ENCODE measurements at places on chromosomes 5 and 9.

DNA sequence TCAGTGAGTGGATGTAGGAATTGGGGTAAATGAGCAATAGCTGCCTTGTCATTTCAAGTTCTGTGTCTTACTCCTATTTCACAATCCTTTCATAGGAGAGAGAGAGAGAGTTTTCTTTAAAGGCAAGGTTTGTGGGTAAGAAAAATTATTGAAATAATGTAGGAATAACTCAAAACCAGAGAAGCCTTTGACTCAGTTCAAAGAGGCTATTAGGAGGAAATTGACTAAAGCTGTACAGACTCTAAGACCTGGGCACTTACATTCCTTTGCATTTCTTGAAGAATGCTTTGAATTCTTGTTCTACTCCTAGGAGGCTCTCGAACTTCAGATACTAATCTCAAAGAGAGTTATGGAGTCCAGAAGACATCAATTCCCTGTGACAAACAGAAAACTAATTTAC lies 257.1 kb downstream of the FBXL7 start:
- no peak for DNase-seq

DNA sequence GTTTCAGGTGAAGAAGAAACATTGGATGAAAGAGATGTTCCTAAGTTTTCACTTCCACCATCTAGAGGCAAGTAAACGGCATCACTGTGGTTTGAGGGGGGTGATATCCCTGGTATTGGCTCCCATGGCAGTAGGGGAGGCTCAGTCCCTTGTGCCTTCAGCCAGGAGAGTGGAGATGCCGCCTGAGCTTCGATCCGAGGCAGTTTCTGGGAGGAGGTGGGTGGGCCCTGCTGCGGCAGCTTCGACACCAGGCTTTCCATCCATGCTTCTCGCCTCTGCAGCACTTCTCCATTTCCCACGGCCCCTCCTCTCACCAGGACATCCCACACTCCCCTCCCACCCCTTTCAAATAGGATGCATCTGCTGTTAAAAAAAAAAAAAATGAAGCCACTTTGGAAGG lies 258.3 kb downstream of the GADD45G start:
- DNase-seq: no peak

GRCh38 chr9:121662891-121663580 lies 11.6 kb downstream of the DAB2IP start:
- DNase-seq: no peak

GRCh38 chr5:139642213-139642612 lies 5.9 kb upstream of the CXXC5 start:
- no peak for DNase-seq

DNA sequence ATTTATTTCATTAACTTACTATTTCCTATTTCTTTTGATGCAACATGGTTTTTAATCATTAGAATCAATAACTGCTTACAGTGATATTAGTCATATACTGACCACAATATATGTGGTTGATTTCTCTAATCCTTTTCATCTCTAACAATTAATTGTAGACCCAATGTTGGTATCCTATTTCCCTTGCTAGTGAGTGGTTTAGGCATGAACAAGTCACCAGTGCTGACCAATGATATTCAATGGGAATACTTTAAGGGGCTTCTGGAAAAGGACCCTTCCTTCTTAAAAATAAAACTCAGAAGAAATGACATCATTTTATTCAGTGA lies 672.4 kb upstream of the GRAMD2B start:
- DNase-seq: no peak

DNA sequence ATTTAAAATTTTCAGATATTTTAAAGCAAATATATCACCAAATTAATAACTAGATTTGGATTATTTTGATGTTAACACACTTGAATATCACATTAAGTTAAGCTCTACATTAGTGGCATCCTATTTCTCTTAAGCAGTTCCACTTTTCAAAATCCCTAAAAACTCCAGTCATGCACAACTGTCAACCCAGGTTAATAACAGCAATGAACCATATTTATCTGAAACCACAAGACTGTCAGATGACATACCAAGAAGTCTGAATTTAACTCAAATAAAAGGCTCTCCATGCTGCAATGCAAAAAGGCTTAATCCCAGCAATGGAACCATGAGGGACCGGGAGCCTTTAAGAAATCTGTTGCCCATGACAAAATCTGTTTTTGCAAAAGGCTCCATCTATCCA lies 27.5 kb downstream of the FNIP1 start:
- no peak for DNase-seq

- no peak for DNase-seq
Measured at GRCh38 chr9:134558124-134558905, 83.3 kb upstream of the COL5A1 start.

DNA sequence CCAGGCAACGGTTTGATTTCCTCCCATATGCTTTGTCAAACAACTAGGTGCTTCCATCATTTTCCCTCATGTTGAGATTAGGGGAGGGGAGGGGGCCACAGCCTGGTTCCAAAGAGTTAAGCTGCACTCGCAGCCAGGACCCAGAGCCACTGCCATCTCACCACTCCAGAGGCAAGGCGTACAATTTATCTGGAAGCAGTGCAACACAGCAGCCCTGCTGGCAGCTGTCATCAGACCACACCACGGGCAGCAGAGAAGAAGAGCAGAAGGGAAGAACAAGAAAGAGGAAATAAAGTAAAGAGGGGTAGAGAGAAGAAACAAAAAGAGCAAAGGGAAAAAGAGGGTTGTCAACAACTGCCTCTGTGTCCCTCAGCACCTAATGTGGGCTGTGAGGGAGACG lies 38.9 kb downstream of the MED27 start:
- no peak for DNase-seq

GRCh38 chr9:112789473-112789872 lies 38.9 kb downstream of the SNX30 start:
- DNase-seq: no peak

DNA sequence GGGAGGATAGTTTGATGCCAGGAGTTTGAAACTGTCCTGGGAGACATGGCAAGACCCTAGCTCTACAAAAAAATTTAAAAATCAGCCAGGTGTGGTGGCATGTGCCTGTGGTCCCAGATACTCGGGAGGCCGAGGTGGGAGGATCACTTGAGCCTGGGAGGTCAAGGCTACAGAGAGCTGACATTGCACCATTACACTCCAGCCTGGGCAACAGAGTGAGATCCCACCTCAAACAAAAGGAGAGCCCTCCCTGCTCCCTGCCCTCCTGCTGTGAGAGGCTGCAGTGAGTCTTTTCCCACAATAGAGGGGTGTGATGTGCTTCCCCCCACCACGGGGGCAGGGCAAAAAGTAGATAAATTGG lies 10.1 kb upstream of the CCDC187 start:
- DNase-seq: no peak

DNA sequence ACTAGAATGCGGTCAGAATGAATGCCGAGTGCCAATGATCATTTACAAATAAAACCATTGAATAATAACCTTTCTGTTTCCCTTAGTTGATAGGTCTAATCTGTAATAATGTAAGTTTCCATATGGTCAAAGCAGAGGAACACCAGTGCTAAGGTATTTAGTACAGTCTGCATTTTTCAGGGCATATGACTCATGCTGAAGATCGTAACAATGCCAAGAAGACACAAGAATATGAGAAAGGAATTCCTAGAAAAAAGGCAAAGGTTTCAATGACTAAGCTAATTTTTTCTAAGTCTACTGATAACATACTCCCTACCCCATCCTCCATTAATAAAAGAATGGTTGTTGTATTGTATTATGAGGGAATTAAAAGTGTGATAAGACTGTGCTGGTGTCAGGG lies 2.8 kb downstream of the OR1L8 start:
- no peak for DNase-seq
